ENCODE measurements at places on chromosomes 16 and 17.

- DNase-seq: no peak
Observed at GRCh38 chr16:89370081-89370511, 120.3 kb downstream of the ANKRD11 start.

DNA sequence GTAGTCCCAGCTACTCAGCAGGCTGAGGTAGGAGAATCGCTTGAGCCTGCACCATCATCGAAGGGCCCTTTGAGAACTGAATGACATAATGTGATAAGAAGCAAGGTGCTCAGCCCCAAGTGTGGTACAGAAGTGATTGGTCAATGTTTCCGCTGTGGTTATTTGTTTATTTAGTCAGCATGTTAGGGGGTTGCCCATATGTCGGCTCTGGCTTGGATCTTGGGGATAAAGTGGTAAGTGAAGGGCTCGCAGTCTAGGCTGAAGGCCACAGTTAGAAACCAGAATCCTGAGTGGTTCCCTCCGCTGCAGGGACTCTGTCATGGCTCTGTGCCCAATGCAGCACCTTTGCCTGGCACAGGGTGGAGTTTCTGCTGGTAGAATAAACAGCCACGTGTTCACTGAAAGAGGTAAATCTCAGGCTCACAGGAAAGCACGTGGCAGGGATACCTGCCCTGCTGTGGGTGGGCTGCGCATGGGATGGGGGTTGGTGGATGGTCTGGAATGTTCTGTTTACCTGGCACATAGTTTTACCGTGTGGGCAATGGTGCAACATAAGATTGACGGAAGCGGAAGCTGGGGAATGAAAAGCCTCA lies 35.4 kb downstream of the SYT17 start:
- no peak for DNase-seq

GRCh38 chr17:28327031-28327607 lies 8.1 kb downstream of the TMEM97 start:
- DNase-seq: no peak

GRCh38 chr16:8915722-8916301 lies 33.7 kb downstream of the LITAFD start:
- DNase-seq: no peak

GRCh38 chr16:9756434-9756833 lies 425.8 kb downstream of the GRIN2A start:
- no peak for DNase-seq

DNA sequence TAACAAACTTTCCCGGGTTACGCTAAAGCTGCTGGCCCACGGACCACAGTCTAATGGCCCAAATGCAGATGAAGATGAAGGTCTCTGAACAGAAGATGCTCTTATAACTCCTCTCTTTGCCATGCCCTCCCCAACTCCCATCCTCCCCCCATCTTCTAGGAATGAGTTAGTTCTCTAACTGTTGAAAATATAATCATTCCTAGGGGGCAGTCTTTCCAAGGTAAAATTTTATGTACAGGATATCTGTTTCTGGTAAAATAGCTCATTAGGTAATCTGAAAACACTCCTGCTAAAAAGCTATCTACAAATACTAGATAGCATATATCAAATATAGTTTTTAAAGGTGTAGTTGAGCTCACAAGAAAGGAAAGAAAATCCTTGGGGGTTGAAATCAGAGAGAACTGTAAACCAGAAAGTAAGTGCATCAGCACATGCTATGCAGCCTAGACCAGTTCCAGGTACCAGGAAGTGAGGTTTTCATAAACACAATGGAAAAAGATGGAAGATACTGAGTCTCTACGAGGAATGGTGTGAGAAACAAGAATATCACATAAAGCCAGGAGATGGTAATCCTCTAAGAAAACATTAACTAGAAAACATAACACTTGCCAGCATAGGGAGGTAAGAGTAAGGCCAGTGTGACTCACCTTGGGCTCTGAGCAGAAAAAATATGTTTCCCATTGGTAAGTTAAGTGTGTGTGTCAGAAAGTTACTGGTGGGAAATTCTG lies 38.1 kb downstream of the CMC2 start:
- no peak for DNase-seq

GRCh38 chr17:19370493-19370960 lies 7.8 kb upstream of the MAPK7 start:
- no peak for DNase-seq

DNA sequence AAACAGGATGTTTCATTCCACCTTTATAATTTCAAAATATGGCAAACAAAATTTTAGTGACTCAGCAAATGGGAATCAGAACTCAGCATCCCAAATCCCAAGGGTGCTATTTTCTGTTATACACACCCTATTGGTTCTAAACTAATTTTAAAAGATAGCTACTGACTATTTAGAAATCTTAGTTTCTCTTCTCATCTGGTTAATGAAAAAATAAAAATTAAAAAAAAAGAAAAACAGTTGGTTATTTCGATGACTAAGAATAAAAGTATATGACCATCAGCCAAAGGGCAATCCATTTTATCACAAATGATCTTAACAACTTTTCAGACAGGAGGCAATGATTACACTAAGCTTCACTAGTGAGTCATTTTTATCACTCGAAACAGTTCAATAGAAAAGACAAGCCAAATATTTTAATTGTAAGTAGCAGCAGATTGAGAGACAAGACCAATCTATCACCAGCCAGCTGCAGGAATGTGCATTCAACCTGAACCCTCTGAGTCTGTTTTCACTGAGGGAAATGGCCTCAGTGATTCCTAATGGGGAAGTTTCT lies 15.2 kb downstream of the PHLPP2 start:
- no peak for DNase-seq

- DNase-seq: no peak
Observed at GRCh38 chr16:3494386-3494973, 809 bp downstream of the C16orf90 start.

DNA sequence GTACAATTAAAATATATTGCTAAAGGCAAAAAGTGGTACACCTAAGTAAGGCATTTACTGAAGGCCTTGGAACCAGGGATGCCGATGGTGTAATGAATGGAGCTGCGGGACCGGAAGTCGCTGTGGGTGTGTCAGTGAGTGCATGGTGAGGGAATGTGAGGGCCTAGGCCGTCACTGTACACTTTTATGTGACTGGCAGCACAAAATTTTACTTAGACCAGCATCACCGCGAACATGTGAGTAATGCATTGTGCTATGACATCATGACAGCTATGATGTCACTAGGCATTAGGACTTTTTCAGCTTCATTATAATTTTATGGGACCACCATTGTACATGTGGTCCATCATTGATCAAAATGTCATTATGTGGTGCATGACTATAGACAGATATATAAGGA lies 14.7 kb downstream of the ALOX15B start:
- no peak for DNase-seq

DNA sequence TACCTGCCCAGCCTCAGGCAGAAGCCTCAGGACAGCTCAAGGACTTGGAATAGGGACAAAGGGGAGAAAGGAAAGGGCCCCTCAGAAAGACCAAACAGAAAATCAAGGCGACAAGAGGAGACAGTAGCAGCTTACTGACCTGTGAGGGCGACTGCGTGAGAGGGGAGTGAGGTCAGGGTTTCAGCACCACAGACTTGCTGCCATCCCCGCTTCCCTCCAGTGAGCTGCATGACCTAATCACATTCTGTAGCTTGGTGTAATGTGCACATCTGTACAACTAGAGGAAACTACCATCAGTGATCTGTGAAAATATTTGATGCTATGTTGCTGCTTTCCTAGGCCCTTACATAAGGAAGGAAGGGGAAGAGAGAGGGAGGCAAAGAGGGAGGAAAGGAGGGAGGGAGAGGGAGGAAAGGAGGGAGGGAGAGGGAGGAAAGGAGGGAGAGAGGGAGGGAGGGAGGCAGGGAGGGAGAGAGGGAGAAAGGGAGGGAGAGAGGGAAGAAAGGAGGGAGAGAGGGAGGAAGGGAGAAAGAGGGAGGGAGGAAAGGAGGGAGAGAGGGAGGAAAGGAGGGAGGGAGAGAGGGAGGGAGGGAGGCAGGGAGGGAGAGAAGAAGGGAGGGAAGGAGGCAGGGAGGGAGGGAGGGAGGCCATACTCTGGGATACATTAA lies 404.9 kb upstream of the CDH5 start:
- DNase-seq: no peak

DNA sequence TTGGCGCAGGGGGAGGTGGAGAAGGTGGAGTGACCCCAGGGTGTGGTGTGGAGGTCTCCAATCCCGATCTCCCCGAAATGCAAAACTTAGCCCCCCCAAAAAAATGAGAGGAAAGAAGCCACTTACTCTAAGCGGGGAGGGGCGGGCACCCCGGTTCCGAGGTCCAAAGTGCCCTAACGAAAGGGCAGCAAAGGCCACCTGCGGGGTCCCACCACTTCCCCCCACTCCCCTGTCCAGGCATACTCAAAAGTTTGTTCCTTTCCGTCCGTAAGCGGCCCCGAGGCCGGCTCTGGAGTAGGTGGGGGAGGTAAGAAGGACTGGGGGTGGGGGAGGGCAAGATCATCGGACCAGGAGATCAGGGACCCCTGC lies 1.1 kb downstream of the TOX3 start:
- no peak for DNase-seq

- peak; percentile 10 for DNase-seq
Observed at GRCh38 chr16:11020792-11021551, 76.6 kb downstream of the CLEC16A start.

DNA sequence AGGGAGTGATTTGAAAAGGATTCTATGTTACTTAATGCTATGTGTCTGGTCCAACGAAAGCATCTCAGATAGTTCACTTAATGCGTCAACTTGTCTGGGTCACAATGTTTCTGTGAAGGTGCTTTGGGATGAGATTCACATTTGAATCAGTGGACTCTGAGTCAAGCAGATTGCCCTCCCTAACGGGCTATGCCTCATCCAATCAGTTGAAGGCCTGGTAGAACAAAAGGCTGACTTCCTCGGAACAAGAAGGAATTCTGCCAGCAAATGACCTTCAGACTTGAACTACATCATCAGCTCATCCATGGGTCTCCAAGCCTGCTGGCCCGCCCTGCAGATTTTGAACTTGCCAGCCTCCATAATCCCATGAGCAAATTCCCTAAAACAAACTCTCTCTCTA lies 15.2 kb downstream of the EMP2 start:
- DNase-seq: no peak

DNA sequence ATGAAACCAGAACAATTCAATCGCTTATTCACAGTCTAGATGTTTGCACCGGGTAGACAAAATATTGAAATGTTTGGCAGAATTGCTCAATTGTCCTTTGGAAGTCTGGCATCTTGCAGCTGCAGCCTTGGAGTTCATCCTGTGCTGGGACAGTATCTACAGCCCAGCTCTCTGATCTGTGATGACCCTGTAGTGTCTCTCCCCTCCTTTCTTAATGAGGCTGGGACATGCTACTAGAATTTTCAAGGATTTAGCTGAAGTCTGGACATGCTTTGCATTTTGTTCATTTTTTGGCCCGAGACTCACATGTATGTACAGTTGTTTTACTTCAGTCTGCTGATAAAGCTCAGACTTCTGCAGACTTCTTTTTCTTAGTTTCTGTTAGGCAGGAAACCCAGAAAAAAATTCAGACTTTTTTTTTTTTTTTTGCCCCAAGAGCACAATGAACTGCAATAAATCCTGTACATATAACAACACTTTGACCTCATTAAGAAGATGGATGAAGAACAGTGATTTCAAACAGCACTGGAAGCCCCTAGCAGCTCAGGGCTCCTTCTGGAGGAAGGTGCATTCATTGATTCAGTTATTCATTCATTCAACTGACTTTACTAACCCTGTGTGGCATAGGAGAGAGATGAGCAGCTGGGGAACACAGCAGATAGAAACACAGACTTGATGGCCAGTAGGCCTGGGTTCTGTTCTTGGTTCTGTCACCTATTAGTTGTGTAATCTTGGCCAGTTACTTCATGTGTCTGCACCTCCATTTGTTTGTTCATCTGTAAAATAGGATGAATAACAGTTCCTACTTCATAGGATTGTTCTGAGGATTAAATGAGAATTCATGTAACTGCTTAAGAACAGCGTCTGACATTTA lies 210.0 kb downstream of the MAP2K4 start:
- DNase-seq: no peak

GRCh38 chr17:79791735-79792161 lies 5.1 kb downstream of the CBX8 start:
- DNase-seq: no peak

DNA sequence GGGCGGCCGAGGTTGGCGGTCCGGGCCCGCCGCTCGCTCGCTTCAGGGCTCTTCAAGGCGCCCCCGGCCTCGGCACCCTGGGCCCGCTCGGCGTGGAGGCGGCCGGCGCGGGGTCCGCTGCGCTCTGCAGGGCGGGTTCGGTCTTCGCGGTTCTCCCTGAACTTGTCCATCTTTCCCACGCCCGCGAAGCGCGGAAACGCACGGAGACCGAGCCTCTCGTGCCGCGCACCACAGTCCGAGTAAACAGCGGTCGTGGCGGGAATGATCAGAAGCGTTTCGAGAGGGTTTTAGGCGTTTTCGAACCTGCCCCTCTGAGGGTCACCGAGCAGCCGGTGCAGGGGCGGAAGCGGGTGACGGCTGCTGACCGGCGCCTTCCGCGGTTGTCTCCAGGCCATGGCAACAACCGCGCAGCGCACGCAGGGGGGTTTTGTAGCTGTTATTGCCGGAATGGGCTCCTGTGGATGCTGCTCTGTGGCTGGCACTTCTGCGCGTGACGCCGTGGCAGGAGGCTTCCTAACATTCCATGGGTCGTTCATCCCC lies 414 bp downstream of the NARF start:
- DNase-seq: no peak

GRCh38 chr16:3480901-3481695 lies 14.2 kb downstream of the C16orf90 start:
- DNase-seq: no peak

DNA sequence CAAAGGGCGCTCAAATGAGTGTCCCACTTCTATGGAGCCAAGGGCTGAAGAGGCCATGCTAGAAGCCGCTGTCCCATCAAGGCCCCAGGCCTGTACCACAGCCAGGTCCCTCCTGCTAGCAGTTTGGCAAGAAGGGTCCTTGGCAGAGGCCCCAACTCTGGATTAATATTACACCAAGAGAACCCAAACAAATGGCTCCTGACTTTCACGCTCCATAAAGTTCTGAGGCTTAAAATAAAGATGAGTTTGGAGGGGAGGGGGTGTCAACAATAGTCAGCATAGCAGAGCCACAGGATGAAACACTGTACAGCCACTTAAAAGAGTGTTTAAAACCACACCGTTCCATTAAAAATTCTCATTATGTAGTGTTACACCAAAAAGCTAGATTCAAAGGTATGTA lies 30.5 kb downstream of the CUEDC1 start:
- peak; percentile 91 for DNase-seq

DNA sequence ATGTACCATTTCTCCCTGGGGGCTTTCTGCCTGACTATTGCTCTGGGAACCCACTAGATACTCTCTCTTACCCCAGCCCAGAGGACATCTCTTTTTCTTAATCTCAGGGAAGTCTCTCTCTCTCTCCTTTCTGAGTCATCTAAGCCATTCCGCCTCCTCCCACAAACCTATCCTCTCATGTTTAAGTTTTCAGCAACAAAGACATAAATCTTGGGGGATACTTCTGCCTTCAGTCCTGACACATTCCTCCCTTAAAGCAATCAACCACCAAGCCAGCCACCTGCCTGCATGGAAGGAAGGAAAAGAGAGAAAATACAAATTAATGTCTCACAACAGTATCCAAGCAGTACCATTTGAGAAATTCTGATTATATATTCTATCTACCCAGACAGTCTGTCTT lies 128.8 kb downstream of the HS3ST2 start:
- DNase-seq: no peak

Measured in NCI-H1694 treated with DMSO at 0.1 percent for 48 hours (cell line).